ENCODE measurements at places on chromosomes 7 and 10.

GRCh38 chr10:25692761-25693160 is 241.3 kb upstream of the MYO3A start:
- DNase-seq, result no peak

GRCh38 chr10:92213049-92213448 is 77.8 kb downstream of the CPEB3 start:
- DNase-seq, result no peak

- DNase-seq, result no peak
Observed at GRCh38 chr10:121594623-121595350, 3.5 kb downstream of the FGFR2 start.

- no peak for DNase-seq
Observed at GRCh38 chr10:126101325-126101724, 205.0 kb downstream of the FANK1 start.

DNA sequence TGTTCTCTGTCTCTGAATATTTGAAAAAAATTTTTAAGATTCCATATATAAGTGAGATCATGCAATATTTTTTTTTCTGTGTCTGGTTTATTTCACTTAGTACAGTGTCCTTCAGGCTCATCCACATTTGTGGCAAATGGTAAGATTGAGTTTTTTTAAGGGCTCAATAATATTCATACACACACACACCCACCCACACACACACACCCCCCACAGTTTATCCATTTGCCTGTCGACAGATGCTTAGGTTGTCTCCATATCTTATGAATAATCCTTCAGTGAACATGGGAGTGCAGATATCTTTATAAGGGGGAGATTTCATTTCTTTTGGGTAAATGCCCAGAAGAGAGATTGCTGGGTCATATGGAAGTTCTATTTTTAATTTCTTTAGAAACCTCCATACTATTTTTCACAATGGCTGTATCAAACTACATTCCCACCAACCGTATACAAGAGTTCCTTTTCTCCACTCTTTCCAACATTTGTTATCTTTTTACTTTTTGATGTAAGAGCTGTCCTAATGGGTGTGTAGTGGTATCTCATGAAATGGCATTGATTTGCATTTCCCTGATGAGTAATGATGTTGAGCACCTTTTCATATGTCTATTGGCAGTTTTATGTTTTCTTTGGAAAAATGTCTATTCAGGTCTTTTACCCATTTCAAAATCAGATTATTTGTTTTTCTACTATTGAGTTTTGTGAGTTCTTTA is 35.0 kb downstream of the AUTS2 start:
- DNase-seq, result no peak
